ENCODE measurements at places on chromosomes 7 and 10.

- no peak for DNase-seq
Measured at GRCh38 chr10:129397198-129397974, 69.7 kb upstream of the MGMT start.

GRCh38 chr10:22912763-22913384 is 15.0 kb upstream of the ARMC3 start:
- no peak for DNase-seq

DNA sequence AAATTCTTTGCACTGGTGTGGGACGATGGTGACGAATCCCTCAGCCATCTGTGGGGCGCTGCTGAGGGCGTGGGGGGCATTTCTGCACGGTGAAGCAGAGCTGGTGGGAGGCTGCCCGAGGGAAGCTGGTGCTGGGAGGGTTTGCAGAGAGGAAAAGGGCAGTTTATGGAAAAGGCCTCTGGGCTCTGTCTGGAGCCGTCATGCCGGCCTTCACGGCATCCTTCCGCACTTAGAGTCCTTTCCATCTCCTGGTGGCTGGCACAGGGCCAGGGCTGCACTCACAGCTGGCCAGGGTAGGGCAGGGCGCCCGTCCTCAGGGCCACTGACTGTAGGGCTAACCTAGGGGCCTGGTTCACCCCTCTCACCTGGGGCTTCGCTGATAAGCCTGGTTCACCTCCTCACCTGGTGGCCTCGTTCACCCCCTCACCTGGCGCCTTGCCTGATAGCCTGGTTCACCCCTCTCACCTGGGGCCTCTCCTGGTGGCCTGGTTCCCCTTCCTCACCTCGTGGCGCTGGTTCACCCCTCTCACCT is 598 bp upstream of the AMZ1 start:
- DNase-seq = no peak

DNA sequence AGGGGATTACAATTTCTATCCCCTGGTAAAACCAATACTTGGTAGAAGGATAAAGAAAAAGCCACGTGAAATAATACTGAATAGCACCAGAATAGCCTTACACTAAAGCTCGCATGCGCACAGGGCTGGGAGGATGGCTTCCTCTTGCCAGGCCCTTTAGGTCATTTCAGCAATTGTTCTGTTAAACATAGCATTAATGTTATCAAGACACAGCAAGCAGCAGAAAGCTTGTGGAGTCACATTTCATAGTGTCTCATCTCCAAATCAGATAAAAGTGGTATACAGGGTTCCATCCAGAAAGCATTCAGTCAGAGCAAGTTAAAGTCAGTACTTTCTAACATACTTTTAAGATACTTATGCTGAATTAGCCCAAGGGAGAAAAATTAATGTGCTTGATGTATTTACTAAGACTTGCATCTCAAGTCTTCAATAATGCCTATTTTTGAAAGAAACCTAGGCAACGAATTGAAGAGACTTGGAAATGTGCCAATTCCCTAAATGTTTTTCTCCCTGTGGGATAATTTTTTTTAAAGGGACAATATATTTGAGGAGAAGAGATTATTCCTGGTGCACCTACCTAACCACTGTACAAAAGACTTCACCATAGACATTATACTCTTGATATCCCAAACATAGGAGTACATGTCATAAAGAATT is 14.3 kb upstream of the NPM3 start:
- DNase-seq = no peak

- DNase-seq = no peak
Measured at GRCh38 chr7:106520962-106521514, 139.9 kb downstream of the CCDC71L start.

DNA sequence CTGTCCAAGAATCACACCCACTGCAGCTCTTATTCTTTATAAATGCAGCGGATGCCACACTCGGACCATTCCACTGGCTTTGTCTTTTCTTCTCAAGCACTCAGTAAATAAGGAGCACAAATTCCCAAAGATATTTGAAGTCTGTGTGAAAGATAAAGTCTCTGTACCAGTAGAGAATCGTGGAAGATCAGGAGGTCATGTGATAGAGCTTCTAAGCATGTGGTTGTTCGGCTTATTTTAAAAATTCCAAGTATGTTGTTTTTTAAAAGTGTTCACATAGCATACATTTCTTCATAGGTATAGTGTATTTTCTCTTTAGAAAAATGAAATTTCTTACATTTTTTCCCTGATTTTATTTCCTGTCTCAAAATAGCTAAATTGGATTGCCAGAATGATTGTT is 75.8 kb downstream of the NOC3L start:
- DNase-seq = no peak

DNA sequence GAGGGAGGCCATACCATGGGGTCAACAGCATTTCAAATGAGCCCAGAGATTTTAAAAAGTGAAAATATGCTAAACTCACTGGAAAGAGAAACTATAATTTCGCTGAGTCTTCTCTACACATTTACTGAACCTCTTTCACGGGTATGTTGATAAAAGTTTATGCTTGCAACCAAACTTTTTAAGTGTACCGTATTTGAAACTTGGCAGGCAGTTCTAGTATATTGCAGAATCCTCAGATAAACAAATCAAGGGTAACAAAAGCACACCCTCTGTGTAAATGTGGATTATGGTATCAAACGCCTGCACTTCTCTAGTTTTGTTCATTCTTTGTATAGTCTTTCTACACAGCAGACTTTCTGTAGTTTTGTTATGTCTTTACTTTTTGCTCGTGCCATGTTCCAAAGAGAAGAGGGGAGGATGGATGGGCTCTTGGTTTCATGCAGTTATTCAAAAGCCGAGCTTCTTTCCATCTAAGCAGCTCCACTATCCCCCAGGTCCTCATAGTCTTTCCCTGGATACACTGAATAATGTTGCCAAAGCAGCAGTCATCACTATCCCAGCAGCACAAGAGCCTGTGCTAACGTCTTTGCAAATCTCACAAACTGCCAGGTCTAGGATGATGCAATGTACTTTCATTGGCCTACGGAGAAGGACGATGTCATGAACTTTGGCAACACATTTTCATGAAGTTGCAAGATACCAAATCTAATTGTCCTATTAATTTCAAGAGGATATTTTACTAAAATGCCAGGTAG is 131.2 kb downstream of the MPP7 start:
- no peak for DNase-seq

DNA sequence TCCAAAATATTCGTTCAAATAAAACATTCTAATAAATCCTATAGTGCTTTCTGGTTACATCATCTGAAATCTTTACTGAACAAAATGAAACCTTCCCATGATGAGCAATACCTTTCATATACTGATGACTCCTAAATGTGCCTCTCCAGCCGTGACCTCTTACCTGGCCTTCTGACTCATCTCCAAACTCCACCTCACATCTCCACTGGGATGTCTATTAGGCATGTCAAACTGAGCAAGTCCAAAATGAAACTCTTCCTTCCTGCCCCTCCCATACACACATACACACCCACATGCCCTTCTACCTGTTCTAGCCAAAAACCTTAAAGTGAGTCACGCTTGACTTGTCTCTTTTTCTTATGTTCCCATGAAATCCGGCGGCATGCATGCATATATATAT is 22.9 kb downstream of the GSAP start:
- no peak for DNase-seq

GRCh38 chr10:114822444-114823076 is 980 bp downstream of the FHIP2A start:
- DNase-seq = no peak

DNA sequence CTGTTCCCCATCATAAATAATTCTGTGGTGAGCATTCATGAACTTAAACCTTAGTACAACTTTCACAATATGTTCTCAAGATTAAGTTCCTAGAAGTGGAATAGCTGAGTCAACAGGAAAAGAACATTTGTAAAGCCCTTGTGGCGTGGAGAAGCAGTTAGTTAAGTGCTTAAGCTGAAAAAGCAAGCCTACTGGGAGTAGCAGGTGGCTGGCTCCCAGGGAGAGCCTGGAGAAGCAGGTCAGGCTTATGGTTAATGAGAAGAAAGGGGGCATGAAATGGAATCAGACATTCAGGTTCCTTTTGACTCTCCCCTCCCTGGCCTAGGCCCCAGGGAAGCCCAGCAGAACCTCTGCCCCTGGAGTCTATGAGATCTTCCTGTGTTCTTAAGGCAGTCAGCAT is 35.3 kb downstream of the VSTM4 start:
- DNase-seq = no peak

- no peak for DNase-seq
Measured at GRCh38 chr7:141679014-141679413, 23.0 kb downstream of the DENND11 start.

DNA sequence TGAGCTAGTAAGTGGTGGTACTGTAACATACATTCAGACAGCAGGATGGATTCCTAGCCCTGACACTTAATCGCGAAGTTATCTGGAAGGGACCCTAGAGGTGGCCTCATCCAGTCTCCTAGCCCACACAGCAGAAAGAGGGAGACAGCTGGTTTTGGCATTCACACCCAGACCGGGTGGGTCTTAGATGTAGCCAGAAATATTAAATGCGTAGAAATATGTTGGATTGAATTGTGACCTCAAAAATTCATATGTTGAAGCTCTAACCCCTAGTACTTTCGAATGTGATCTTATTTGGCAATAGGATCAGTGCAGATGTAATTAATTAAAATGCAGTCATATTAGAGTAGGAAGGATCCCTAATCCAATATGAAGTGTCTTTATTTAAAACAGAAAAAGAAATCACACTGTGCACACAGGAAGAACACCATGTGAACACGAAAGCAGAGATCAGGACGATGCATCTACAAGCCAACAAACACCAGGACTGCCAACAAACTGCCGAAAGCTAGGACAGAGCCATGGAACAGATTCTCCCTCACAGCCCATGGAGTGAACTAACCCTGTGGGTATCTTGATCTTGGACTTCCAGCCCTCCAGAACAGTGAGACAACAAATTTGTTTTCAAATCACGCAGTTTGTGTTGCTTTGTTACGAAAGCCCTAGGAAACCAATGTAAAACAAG is 2.9 kb upstream of the XPNPEP1 start:
- no peak for DNase-seq

- no peak for DNase-seq
Measured at GRCh38 chr10:78571891-78572290, 496.9 kb upstream of the ZMIZ1 start.

DNA sequence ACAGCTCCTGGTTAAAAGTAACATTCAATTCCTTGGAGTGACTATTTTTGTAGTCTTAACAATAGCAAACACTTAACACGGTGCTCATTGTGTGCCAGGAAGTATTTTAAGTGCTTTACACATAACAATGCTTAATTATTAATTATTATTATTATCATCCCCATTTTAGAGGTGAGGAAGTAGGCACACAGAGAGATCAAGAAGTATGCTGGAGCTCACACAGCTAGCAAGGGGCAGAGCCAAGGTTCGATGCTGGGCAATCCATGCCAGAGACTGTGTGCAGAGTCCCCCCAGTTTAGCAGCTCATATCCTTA is 48.2 kb upstream of the SMNDC1 start:
- DNase-seq = no peak

GRCh38 chr7:128167791-128168666 is 73.0 kb upstream of the LEP start:
- DNase-seq = no peak

- DNase-seq = no peak
Measured at GRCh38 chr7:107693396-107693795, 32.8 kb downstream of the SLC26A4 start.

DNA sequence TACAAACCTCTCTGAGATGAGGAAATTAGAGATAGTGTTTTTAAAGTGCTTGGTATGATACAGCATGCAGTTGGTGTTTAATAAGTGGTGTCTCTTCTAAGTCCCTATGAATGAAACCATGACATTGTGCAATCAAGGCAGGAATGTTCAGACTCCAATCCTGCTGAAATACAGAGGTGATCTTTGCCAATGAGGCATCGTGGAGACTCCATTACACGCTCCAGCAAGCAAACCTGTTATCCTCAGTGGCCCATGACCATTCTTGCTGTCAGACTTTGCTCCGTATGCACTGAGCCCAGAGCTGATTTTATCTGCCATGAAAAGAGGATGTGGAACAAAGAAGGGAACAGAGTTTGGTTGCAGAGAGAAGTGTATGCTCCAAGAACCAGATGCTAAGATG is 47.3 kb downstream of the CDHR3 start:
- no peak for DNase-seq

DNA sequence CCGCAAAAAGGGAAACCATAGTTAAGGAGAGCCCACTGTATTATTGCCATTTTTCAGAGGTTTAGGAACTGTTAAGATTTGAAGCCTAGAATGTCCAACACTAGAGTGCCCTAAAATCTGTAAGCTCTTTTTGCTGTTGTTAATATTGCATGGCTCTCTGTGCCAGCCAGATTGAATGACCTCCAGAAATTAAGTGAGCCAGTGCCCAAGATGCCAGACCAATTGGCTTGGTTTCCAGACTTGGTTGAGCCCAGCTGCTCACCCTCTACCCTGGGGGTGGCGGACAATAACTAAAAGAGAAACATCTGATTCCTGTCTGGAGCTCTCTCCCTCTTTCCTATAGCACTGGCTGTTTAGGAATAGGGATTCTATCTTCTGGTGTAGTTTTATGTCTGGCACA is 340.1 kb downstream of the PHF14 start:
- no peak for DNase-seq

- no peak for DNase-seq
Measured at GRCh38 chr10:6154566-6154965, 48.2 kb upstream of the PFKFB3 start.

- no peak for DNase-seq
Measured at GRCh38 chr7:4068286-4068685, 613.8 kb upstream of the FOXK1 start.

GRCh38 chr7:95469187-95469586 is 16.6 kb upstream of the ASB4 start:
- no peak for DNase-seq

GRCh38 chr7:156906200-156906649 is 13.2 kb upstream of the LMBR1 start:
- no peak for DNase-seq

GRCh38 chr10:110893559-110894179 is 21.9 kb downstream of the PDCD4 start:
- no peak for DNase-seq

Data from smooth muscle cell of the brain vasculature (primary cell).